Prostate gland (tissue), 2 donors: ENCODE measurements at places on chromosomes 1 and 21. TPM values are rescaled to one million over a fixed set of nuclear protein-coding genes. Genes with fewer than 3 reads are reported as not detected.

LRRC71 gene
- 3.7 TPM for total RNA-seq

TRIM67 gene
- total RNA-seq: 0.28 TPM

OR2M3 gene
- total RNA-seq: not detected

FAM3B gene
- 63.6 TPM for total RNA-seq

OR10Z1 gene
- total RNA-seq: not detected

REN gene
- not detected for total RNA-seq

SHISA4 gene
- total RNA-seq: 61.9 TPM

GPATCH2 gene
- total RNA-seq: 16.8 TPM

MATN1 gene
- not detected for total RNA-seq

SLC9C2 gene
- total RNA-seq: not detected

SPATA45 gene
- total RNA-seq: not detected

SPRR4 gene
- total RNA-seq: not detected

TBX19 gene
- 3.8 TPM for total RNA-seq

PADI3 gene
- total RNA-seq: 1.2 TPM

MAP3K7CL gene
- total RNA-seq: 8.7 TPM

EFHD2 gene
- 69.9 TPM for total RNA-seq

PDC gene
- not detected for total RNA-seq

SLC6A9 gene
- total RNA-seq: 4.6 TPM

AMPD1 gene
- total RNA-seq: 0.40 TPM

MAP1LC3C gene
- total RNA-seq: not detected

TSPEAR gene
- 0.85 TPM for total RNA-seq

METTL18 gene
- 7.5 TPM for total RNA-seq
